Calu3 (cell line): ENCODE measurements at places on chromosomes 6 and 20. TPM values are rescaled to one million over a fixed set of nuclear protein-coding genes. Genes with fewer than 3 reads are reported as not detected.

NT5E gene
- total RNA-seq, result 52.8 and 76.5 TPM in 2 replicates

TPD52L1 gene
- 37.5 and 50.6 TPM in 2 replicates for total RNA-seq

ULBP3 gene
- total RNA-seq, result 8.4 and 9.8 TPM in 2 replicates

TREML4 gene
- not detected in 2 replicates for total RNA-seq

TINAG gene
- total RNA-seq, result 12.6 and 17.4 TPM in 2 replicates

RPS21 gene
- total RNA-seq, result 1,920 and 1,936 TPM in 2 replicates

ZC2HC1B gene
- total RNA-seq, result not detected in 2 replicates

SAMD10 gene
- 23.6 and 23.7 TPM in 2 replicates for total RNA-seq

DOK5 gene
- 0.17 and 2.0 TPM in 2 replicates for total RNA-seq

NOX3 gene
- not detected in 2 replicates for total RNA-seq

SLC35D3 gene
- not detected in 2 replicates for total RNA-seq

DNA sequence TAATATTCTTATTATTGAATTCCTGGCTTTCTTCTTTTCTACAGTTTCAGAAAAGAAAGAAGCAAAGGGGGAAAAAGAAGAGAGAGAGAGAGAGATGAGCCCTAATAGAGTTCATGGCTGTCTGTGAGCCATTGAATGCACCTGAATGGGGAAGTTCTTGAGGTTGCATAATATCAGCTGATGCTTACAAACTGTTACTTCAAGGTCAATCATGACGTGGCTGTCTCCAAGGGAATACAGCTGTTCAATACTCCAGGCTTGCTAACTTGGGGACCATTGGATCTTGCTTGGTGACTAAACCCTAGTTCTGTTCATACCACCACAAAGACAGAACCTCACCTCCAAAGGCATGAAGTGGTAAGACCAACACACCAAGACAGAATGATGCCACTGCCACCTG, 180.4 kb downstream of the ADGRG6 start:
- DNase-seq, result no peak

GRCh38 chr20:58555078-58555765, 40.0 kb upstream of the APCDD1L start:
- no peak for DNase-seq

DNA sequence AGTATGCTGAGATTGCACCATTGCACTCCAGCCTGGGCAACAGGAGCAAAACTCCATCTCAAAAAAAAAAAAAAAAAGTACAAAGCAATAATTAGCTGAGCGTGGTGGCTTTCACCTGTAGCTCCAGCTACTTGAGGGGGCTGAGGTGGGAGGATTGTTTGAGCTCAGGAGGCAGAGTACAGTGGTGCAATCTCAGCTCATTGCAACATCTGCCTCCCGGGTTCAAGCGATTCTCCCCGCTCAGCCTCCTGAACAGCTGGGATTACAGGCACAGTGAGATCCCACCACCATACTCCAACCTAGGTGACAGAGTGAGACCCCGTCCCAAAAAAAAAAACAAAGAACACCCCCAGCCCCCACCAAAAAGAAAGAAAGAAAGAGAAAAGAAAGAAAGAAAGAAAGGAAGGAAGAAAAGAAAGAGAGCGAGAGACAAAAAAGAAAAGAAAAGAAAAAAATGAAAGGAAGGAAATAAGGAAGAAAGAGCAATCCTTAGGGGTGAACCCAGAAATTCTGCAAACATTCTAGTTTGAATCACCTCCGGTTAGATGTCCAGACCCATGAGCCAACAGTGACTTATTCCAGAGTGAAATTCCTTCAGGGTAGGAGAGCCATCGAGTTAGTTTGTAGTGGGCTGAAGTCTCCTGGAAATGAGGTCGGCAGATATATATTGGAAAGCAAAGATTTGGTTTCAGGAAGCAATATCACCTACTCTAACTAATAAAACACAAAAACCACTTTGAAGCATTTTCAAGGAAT, 3.2 kb upstream of the RIPOR3 start:
- DNase-seq, result no peak

DNA sequence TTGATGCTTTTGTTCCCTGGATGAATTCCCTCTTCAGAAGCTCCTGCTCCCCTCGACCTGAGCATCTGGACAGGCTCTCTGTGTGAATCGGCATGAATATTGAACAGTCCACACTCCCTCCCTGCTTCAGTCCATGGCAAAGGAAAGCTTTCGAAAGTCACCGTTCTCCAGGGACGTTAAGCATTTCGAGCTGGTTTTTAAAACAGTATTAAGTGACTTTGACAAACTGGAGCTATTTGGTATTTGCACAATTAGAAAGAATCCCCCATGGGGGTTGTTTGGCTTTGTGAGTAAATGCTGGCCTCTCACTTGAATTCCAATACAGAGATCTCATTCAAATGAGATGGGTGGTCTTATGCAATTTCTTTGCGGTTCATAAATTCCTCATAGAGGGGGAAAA, 85.3 kb upstream of the TIAM2 start:
- DNase-seq, result no peak

DNA sequence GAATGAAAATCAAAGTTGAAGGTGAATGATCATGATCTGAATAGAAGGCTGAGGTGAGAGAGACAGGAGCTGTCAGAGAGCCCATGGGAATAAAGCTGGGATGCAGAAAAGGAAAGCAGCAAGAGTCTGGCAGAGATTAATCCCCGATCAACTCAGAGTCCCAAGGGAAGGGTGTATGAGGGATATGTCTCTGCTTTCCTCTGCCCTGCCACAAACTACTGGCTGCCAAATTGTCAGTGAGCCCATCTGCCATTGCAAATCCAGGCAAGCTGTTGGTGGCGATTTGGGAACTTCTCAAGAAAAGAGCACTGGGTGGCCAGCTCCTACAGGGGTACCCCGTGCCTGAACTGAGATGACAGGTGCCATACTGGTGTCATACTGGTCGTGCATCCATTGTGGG, 705.5 kb upstream of the MAN1A1 start:
- no peak for DNase-seq

GRCh38 chr6:158002249-158002950, 20.7 kb downstream of the SYNJ2 start:
- DNase-seq, result peak; percentile 59

- DNase-seq, result no peak
These were observed 2.5 kb upstream of the POU5F1 start for GRCh38 chr6:31172973-31173384.

DNA sequence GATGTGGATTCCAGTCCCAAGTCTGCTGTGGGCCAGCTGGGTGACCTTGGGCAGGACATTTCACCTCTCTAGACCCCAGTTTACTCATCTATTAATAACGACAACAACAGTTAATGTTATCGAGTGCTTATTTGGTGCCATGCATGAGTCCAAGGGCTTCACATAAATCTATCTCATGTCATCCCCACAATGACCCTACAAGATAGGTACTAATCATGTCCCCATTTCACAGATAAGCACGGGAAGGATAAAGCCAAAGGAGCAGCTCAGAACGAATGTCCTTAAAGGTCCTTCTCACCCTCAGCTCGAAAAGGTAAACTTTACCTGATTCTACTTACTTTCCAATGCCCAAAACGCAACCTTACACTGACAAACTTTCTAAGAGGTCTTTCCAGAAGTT, 35.7 kb downstream of the TRAM2 start:
- DNase-seq, result no peak

- DNase-seq, result peak; percentile 49
These were observed 210.1 kb upstream of the CCN2 start for GRCh38 chr6:132161283-132161682.

DNA sequence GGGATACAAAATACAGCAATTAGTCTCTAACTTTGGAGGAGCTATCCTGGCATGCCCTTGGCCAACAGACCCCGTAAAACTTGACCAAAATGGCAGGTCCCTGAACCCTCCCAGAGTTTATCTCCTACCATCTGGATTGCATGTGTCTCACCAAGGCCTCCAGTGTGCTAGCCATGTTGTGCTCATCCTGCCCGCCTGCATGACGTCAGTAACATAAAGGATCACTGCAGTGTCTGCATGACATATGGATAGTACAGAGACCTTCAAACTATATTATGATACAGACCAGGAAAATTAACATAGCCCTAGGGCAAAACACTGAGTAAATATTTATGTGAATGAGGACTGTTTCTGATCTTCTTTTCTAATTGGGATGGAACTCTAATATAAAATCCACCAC, 25.3 kb downstream of the CPXM1 start:
- DNase-seq, result no peak

DNA sequence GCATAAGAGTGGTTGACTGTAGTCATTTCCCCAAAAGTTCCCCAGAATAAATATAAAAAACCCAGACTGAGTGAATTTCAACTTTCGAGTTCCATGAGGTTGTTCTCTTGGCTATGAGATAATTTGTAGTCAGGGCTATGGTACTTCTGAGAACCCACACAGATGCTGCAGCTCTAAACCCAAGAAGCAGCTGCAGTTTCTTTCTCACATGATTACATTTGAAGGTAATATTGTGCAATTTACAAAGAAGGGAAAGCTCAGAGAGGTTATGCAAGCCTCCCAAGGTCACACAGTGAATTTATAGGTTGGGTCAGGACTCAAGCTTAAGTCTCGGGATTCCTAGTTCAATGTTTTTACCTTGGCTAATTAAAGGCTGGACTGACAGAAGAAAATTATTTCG, 29.7 kb upstream of the CD93 start:
- DNase-seq, result no peak

GRCh38 chr6:53615633-53616449, 49.7 kb downstream of the KLHL31 start:
- DNase-seq, result peak; percentile 71

DNA sequence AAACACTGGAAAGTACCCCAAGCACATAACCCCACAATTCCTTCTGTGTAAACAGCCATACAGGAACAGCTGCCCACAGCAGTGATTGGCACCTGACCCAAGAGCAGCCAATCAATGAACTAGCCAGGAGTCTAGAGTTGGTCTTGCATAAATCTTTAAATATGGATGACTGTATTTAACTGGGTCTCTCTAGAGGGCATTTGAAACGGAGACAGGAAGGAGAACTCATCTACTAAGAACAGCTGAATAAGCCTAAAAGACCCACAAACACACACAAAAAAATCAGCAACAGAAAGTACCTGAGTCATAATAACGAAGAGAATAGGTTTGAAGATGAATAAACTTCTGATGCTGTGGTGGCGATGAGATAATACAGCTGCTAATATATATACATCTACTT, 49.0 kb upstream of the ASF1A start:
- DNase-seq, result no peak

DNA sequence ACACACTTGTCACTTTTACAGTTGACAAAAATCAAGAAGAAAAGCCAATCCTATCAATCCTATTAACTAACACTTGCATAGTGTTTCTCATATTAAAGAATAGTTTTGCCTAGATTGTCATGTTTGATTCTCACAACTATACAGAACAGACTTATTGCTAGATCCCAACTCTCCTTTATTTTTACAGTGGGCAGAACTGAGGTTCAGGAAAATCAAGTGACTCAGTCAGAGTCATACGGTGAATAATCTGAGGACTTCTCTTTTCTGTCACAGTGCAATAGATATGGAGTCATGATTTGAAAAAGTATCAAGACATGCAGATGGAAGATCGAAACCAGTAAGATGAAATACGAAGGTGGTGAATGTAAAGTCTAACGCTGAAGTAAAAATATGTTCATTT, 195.1 kb upstream of the CITED2 start:
- no peak for DNase-seq

- DNase-seq, result no peak
These were observed 16.4 kb downstream of the TBPL1 start for GRCh38 chr6:133969285-133969920.

- peak; percentile 80 for DNase-seq
These were observed 28.6 kb downstream of the FOXO3 start for GRCh38 chr6:108589244-108589791.
